T-cell (primary cell): ENCODE measurements at places on chromosomes 13 and 19.
A peak's percentile ranks its signal among the peaks of the same experiment; 100 is the strongest.

GRCh38 chr13:91539286-91540157 lies 141.1 kb downstream of the GPC5 start:
- no peak for DNase-seq

GRCh38 chr13:92941167-92941566 lies 285.4 kb upstream of the GPC6 start:
- no peak for DNase-seq

GRCh38 chr13:107258599-107259187 lies 690.8 kb upstream of the ARGLU1 start:
- DNase-seq, result no peak

DNA sequence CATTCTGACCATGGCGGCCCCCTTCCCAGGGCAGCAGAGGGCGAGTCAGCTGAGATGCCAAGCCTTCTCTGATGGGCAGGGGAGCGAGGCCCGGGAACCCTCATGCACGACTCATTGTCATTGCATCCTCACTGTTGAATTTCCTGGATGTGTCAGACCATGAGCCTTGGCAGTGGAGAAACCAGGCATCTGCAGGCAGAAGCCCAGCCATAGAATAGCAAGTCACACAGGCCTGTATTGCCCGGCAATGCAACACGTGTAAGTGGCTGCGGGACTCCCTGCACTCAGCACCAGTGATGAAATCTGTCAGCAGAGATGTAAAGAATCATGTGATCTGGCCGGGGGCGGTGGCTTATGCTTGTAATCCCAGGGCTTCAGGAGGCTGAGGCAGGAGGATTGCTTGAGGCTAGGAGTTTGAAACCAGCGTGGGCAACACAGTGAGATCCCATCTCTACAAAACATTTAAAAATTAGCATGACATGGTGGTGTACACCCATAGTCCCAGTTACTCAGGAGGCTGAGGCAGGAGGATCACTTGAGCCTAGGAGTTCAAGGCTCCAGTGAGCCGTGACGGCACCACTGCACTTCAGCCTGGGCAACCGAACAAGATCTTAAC lies 199.7 kb downstream of the KATNAL1 start:
- no peak for DNase-seq

GRCh38 chr19:6115992-6116391 lies 5.7 kb upstream of the RFX2 start:
- DNase-seq, result no peak

DNA sequence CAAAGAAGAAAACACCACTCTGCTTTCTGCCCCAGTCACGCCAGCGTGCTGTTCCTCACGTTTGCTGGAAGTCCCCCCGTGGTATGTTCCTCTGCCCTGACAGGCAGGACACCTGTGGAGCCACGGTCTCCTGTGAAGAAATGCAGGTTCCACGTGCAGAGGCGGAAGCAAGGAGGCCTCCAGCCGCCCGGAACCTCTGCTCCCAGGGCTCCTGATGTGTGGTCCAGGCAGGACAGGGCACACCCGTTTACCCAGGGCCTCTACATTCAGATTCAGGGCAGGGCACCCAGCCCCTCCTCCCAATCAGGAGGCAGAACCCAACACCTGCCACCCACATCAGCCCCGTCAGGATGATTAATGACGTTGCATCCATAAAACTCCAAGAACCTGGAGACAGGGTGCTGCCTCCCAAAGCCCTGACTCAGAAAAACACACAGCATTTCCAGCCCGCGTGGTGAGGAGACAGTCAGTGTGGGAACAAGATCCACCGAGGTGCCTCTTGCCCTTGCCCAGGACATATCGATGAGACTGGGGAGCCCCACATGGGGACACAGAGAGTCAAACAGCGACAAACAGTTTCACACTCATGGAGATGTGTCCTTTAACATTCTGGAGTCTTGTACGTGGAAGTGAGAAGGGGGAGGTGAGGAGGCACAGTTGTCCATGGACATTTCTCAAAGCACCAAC lies 76.2 kb downstream of the COL4A1 start:
- no peak for DNase-seq

DNA sequence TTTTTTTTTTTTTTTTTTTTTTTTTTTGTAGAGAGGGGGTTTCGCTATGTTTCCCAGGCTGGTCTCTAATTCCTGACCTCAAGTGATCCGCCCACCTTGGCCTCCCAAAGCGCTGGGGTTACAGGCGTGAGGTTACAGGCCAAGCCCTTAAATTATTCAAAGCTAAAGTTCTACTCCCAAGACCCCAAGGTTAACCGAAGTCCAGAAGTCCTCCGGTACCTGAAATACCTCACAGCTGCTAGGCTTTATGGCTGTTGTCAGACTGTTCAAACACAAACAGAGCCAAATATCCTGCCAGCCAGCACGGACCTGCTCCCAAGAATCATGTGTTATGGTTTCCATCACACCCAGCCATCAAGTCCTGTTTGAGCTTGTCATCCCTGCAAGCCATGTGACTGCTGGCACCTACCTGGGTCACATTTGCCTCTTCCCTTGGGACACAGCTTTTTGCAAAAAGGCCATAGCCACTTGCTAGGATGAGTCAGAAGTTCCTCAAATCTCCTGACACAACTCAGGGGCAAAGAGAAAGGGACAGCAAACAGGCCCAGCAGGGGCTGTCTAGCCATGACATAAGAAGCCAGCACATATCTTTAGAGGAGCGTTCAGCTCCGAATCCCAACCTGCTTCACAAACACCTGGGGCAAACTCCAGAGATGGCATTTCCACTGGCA lies 129.9 kb downstream of the FOXO1 start:
- DNase-seq, result no peak

- peak; percentile 45 for DNase-seq
Observed at GRCh38 chr19:12774588-12775555, at the start of gene HOOK2. HOOK2 (minus strand) TSS chr19:12775552; CDS start chr19:12775449, 103 bp downstream.

- no peak for DNase-seq
Observed at GRCh38 chr19:27894906-27895754, 1317.8 kb downstream of the UQCRFS1 start.

DNA sequence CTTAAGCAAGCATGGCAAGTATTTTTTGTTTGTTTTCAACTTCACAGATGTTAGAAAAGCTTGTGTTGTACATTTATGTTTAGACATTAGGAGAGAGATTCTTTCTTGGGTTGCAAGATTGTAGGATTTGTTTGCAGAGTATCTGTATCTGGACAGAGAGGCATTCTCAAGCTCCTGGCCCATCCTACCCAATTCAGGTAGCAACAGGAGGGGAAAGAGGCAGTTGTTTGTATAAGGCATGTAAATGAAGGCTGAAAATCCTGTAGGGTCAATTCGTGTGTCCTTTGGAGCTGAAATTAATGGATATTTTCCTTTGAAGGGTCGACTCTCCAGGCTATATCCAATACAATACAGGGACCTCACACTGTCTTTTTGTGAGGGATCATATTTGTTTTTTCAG lies 147.3 kb downstream of the KCNRG start:
- no peak for DNase-seq

DNA sequence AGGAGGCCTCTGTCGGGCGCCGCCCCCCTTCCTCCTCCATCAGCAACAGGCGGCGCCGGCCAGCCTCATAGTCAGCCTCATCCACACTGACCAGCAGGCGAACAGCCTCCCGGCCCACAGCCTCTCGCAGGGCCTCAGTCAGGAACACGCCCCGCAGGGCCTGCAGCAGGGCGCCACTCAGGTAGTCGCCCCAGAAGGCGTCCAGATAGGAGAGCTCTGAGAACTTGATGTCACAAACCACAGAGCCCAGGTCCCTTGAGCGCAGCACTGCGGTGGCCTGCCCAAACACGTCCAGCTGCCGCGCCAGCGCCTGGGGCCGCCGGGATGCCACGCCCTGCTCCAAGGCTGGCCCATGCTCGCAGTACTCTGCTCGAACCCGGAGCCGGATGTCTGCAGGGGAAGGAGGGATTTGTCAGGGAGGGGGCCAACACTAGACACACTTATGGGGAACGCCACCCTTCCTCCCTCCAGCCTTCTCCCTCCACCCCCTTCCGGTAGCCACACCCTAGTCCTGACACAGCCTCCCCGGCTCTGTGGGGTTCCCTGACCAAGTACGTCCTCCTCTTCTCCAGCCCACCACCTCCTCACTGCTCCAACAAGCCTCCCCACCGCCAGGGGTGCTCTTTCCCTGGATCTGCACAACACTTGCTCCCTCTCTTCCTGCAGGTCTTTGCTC lies 17.9 kb downstream of the DEDD2 start:
- no peak for DNase-seq

DNA sequence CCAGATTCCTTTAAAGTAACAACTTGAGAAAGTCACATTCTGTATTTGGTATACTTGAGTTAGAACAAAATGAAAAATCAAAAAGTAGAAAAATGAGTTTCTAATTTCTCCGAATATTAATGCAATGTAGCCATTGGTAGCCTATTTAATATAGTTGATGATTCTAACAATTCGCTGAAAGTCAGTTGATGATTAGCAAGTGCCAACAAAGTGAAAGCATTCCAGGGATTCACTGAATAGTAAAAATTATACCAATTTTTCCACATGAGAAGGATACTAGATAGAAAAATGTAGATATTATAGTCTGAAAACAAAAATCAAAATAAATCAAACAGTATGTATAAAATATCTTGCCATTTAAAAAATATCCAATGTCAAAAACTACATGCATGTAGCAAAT lies 117.2 kb downstream of the FREM2 start:
- no peak for DNase-seq

- no peak for DNase-seq
Observed at GRCh38 chr13:93080587-93080986, 146.0 kb upstream of the GPC6 start.

- DNase-seq, result no peak
Observed at GRCh38 chr13:49997955-49998354, 1.1 kb downstream of the TRIM13 start.

DNA sequence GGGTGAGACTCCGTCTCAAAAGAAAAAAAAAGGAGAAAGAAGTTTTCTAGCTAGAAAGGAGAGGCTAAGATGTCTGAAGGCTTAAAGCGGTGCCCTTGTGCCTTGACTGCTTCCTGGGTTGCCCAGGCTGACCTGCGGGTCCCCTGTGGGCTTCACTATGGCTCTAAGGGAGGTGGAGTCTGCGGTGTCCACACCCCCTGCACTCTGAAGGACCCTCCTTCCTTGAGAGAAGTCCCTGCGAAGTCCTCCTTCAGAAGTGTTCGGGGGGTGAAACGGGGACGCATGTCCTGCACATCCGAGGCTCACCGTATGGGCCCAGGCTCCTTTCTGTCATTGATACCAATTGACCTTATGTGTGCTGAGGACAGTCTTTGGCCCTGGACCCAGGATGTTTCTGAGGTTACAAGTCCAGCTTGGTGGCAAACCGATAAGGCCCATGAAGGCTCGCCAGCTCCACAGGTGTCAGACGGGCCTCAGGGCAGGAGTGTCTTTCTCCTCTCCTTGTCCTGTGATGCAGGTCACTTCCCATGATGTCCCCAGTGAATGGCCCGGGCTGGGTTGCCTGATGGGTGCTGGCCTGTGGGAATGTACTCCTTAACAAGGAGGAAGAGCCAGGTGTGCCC lies 11.6 kb upstream of the RNF113B start:
- no peak for DNase-seq

DNA sequence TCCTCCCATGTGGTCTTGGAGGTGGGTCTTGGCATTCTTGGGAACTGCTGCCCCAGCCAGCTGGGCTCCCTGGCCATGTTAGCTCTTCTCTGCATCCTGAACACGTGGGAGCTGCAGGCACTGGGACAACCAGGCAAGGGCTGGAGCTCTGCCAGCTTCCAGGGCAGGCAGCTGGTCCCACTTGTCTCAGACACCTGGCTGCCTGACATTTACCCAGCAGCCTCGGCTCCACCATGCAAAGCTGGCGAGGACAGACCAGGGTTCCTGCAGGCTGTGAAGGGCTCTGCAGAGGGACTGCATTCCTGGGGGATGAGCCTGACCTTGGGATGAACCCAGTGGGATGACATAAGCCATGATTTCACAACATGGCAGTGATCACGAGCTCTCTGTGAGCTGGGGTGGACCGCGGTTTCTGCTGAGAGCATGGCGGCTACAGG lies 99.0 kb upstream of the TSHZ3 start:
- DNase-seq, result no peak

GRCh38 chr19:1858412-1859081 lies 4.8 kb downstream of the KLF16 start:
- no peak for DNase-seq

- no peak for DNase-seq
Observed at GRCh38 chr19:35404879-35405622, 34.2 kb downstream of the GPR42 start.

DNA sequence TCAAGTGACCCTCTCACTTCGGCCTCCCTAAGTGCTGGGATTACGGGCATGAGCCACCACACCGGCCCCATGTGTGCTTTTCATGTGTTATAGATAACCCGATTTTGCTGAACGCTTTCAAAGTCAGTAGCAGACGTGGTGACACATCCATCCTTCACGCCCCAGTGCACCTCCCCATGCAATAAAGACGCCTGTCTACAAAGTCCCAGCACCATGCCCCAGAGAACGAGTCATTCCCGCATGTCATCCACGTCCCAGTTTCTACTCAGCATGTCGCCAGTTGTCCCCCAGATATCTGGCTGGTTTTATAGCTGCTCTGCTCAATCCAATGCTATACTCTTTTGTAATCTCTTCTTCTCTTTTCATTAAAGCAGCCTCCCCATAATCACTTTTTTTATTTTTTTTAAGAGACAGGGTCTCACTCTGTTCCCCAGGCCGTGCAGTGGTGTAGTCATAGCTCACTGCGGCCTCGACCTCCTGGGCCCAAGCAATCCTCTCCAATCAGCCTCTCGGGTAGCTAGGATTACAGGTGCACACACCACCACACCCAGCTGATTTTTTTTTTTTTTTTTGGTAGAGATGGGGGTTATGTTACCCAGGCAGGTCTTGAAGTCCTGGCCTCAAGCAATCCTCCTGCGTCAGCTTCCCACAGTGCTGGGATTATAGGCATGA lies 42.5 kb downstream of the DNM2 start:
- no peak for DNase-seq
